ENCODE measurements at places on chromosomes 5 and 9.

- no peak for DNase-seq
Observed at GRCh38 chr9:81993656-81994055, 5.1 kb downstream of the SPATA31D1 start.

- no peak for DNase-seq
Observed at GRCh38 chr5:78659114-78659513, 10.5 kb upstream of the LHFPL2 start.

DNA sequence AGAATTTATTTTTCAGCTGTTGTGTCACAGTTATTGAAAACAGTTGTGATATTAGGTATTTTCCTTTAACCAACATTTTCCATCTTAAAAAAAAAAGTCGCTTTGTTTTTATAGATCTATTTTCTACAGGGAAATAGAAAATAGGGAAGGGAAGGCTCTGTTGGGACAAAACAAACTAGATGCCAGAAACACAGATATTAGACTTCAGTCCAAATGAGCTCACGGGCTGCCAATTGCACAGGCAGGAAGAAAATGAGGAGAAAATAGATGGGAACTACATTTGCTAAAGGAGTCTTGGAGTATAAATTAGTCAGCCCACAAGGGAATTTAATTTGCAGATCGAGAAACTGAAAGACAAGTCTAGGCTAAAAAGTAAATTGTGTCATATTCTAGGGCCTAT lies 21.4 kb upstream of the ISOC1 start:
- DNase-seq, result no peak

GRCh38 chr5:14236757-14237156 lies 93.6 kb downstream of the TRIO start:
- DNase-seq, result no peak

DNA sequence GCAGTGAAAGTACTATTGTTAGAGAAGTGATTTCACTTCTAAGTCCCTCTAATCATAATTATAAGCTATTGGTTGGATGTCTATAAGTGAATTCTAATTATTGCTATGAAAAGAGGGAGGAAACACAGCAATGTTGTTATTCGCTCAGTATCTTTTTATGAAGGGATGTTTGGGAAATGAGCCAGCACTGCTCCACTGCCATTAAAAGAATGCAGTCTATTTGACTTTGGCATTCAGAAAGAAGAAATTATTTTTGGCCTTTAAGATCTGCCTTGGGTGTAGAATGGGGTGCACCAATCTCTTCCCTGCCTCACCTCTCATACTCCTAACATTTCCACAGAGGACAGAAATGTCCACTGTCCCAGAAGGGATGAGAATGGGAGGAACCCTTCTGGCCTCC lies 332.0 kb downstream of the SPATA31D1 start:
- DNase-seq, result no peak

DNA sequence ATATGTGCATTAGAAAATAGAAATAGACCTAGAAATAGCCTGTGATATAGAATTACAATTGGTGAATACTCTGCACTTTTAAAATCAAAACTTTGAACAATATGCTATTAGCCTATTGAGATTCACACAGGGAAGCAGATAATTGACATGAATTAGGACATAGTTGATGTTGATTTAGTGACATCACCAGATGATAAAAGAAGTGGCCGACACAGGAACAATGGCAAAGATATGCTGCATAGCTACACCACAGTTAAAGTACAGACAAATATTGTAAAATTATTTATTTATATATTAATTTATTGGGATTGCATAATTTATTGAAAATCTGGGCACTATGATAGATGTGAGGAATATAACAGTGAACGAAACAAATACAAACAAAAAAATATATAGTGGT lies 261.5 kb upstream of the CCNH start:
- no peak for DNase-seq

DNA sequence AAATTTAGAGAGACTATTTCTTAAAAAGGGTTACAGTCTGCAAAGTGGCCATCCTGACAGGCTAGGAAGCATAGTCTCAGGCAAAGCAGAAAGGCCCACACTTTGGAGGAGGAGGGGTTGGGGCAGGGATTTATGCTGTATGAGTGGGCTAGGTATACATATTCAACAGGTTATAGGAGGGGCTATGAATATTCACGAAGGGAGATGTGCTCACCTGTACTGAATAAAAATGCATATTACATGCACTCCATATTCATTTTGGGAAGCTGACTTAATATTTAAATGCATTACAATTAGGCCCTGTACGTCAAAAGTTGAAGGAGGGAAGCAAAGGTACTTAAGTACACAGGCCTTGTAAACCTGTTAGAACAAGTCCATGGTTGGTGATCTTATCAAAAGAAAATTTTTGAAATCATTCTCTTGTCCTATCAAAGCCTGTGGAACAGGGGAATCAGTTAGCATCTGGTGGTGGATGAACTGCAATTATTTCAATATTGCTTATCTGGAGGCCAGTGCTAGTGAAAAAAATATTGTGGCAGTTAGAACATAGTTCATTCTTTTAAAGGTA lies 1.6 kb downstream of the CENPP start:
- DNase-seq, result no peak

GRCh38 chr9:137189297-137190295 lies 1.1 kb downstream of the SSNA1 start:
- DNase-seq, result no peak

- peak; percentile 38 for DNase-seq
Observed at GRCh38 chr5:131634666-131634995, 398 bp downstream of the RAPGEF6 start.

GRCh38 chr9:86549401-86549811 lies 195.2 kb upstream of the TUT7 start:
- DNase-seq, result no peak

- no peak for DNase-seq
Observed at GRCh38 chr9:97895211-97895610, 27.1 kb downstream of the TRMO start.

- DNase-seq, result no peak
Observed at GRCh38 chr5:171459839-171460238, 40.4 kb downstream of the FGF18 start.

DNA sequence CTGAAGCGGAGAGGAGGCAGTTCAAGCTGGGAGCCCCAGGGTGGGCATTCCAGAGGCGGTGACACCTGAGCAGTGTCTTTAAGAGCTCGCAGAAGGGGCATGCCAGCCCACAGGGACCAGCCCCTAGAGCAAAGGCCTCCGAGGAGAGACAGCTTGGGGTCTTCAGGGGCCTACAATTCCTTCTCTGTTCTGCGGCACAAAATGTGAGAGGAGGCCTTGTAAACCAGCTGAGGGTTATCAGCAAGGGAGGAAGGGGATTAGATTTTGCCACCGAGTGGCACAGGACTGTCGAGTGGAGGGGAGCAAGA lies 505 bp upstream of the SIGMAR1 start:
- no peak for DNase-seq

- DNase-seq, result no peak
Observed at GRCh38 chr5:133520991-133521706, 91.2 kb downstream of the FSTL4 start.

DNA sequence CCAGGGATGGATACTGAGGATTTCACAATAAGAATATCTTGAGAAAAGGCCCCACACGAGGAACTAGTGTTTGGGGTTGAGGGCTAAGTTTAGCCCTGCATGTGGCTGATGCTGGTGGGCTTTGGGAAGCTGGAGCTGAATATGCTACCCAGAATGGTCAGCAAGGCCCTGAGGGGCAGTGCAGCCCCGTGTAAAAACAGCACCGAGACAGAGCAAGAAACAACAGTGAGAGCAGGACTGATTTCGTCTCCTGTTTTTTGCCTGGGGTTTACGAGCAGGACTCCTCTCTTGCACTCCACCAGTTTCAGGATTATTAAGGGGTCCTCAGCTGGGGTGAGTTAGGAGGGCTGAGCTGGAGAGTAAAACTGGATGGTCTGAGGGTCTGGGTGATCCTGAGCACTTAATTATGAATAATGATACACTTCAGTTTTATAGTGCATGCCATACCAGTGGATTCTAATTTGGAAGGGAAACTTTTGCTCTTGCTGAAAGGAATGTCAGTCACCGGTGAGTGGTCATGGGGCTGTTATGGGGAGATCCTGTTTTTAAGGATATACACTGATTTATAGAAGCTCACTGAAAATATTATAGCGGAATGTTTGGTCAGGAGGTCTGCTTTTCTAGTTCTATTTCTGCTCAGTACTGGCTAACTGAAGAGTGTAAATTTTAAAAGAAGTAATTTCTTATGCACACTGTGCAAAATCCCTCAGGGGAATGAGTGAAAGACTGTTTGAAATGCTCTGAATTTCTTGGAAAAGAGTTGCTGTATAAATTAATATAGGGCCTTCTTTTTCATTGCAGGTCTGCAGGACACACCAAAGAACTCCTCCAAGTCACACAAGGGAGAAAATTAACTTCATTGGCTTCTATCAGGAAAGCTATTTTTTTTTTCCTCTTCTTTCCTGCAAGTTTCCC lies 42.7 kb upstream of the NFIB start:
- DNase-seq, result no peak

DNA sequence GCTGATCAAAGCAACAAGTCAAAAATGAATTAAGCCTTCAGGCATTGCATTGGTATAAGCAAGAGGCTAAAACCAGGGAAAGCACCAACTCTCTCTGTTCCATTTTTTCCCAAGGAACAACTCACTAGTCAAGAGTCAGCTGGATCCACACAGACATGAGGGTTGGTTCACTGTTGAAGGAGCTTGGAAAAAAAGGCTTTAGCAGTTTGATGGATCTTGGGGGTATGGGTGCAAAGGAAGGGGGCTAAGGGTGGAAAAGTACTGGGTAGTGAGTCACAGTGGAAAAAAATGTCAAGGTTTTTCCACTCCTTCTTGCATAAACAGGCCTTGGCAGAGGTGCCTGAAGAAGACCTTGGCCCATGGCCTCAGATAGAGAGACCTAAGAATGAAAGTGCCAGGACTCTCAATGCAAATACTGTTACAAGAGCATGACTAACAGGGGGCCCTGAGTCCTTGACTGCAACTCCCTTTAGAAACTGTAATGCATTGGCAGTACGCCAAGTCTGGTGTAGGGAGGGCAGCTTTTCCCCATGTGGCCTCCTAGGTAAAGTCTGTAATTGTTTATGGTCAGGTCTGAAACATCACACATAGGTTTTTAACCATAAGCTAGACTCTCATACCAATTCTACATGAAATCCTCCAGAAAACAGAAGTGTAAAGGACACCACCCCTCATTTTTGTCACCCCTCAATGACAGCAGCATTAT lies 23.7 kb downstream of the ACTL7A start:
- peak; percentile 38 for DNase-seq

DNA sequence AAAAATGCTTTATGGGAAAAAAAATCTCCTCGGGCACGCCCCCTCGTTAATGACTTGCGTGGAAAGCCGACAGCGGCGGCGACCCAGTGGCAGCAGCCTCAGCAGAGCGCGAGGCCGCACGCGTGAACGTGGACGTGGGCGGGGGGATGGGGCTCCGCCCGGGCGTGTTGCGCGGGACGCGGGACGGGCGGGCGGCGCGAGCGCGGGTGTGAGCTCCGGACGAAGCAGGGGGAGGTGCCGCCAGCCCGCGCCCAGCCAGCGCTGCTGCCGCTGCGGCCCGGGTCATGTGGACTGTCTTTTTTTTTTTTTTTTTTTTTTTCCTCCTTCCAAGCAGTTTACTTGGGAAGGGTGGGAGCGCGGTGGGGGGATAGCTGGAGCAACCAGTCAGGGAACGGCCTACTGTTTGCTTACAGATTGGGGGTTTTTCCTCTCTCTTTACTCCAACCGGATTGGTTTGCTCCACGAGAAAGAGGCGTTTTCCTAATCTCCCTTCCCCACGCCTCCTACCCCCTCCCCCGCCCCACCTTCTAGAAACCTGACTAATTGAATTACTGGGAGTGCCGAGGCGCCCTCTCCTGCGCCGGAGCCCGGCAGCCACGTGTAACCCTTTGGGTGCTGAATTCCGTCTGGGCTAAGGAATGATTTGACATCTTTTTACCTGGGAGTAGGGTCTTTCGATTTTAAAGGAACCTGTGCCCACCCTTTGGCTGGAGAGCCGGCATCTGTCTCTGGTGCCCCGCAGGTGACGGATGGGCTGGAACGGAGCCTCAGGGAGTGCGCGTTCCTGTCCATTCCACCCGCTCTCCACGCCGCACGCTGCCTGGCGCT lies 1.7 kb upstream of the EFNA5 start:
- no peak for DNase-seq

DNA sequence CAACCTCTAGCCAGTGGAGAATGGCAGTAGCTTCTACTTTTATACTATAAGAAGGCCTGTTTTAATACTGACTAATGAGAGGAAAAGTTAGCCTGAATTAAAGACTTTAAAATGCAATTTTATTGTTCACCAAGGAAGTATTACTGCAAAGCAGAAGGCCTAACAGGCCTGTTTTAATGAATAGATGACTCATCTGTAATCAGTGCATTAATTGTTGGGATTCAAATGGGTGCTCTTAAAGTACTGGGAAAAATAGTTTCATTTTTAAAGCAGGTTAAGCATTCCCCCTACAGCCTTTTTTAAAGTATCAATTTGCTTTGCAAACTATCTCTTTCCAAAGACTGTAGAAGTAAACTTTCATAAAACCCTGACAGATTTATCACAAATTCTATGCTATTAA lies 147.7 kb downstream of the SIL1 start:
- DNase-seq, result no peak

GRCh38 chr9:111094433-111094924 lies 56.2 kb upstream of the LPAR1 start:
- DNase-seq, result no peak

GRCh38 chr9:99680191-99680590 lies 141.5 kb upstream of the NR4A3 start:
- DNase-seq, result no peak

GRCh38 chr5:15260356-15261268 lies 239.4 kb upstream of the FBXL7 start:
- no peak for DNase-seq

DNA sequence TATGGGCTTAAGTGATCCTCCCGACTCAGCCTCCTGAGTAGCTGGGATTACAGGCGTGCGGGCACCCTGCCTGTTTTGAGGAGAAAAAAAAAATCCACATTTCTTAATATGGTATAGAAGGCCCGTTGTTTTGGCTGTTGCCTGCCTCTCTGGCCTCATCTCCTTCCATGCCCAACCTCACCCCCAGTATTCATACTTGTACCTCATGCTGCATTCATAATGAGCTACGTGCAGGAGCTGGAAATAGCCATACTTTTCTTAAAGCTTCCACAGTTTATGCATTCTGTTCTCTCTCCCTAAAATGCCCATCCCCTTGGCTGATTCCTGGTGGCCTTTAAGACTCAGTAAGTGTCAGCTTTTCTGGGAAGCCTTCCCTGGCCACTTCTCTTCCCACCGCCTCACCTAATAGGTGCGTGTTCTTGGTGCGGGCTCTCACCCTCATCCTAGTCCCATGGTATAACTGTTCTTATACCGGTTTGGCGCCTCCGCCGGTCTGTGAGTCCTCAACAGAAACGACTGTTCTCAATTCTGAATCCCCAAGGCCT lies 2.1 kb upstream of the TPM2 start:
- DNase-seq, result no peak

DNA sequence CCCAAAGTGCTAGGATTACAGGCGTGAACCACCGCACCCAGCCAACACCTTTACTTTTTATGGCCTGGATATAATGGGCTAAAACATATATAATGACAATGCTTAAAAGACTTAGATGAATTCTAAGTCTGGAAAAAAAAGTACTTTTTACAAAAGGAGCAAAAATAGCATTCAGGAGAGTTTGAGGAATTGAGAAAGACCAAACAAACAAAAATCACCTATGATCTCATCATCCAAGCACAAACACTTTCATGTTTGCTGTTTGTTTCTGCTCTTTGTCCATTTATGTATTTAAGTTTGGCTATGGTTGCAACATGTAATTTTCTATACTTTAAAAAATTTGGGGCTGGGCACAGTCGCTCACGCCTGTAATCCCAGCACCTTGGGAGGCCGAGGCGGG lies 54.8 kb upstream of the RIC1 start:
- DNase-seq, result no peak
